Stimulated activated CD4-positive, alpha-beta T cell treated with anti-CD3 and anti-CD28 coated beads, Interleukin-1b, Interleukin-23, amount 100 ng/mL, for 1 hour (primary cell): ENCODE measurements at places on chromosomes 12 and 14.

DNA sequence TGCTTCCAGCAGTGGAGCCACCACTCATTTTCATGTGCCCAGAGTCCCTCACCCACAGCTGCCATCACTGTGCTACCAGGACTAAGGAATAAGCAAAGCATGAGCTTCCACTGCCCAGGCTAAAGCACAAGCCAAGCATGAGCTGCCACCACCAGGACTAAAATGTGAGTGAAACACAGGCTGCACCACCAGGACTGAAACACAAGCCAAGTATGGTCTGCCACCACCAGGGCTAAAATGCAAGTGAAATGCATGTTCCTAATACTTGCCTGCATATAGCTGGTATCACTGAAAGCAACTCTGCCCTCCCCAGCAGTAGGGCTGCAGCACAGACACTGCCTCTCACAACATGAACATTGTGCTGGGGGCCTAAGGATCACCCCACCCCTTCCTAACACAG lies 30.0 kb downstream of the CEP83 start:
- no peak for DNase-seq

- DNase-seq: no peak
Measured at GRCh38 chr12:88334271-88334670, 192.2 kb downstream of the TMTC3 start.

DNA sequence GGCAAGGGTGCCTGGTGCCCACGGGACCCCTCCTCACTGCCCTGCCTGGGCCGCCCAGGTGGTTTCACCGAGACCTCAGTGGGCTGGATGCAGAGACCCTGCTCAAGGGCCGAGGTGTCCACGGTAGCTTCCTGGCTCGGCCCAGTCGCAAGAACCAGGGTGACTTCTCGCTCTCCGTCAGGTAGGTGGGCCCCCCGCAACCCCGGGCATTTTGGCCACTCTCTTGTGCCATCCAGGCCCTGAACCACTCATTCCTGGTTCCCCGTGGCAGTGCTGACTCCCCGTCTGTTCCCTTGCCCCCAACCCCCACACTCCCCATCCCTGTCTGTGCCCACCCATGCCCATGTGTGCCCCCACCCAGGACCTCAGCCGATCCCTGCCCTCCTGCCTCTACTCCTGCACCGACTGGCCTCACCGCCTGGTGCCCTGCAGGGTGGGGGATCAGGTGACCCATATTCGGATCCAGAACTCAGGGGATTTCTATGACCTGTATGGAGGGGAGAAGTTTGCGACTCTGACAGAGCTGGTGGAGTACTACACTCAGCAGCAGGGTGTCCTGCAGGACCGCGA lies 480 bp downstream of the PTPN6 start:
- DNase-seq: no peak

- no peak for DNase-seq
Measured at GRCh38 chr14:80216818-80217217, 5.5 kb upstream of the DIO2 start.

GRCh38 chr12:113299619-113300237 lies 35.2 kb downstream of the SLC8B1 start:
- no peak for DNase-seq

DNA sequence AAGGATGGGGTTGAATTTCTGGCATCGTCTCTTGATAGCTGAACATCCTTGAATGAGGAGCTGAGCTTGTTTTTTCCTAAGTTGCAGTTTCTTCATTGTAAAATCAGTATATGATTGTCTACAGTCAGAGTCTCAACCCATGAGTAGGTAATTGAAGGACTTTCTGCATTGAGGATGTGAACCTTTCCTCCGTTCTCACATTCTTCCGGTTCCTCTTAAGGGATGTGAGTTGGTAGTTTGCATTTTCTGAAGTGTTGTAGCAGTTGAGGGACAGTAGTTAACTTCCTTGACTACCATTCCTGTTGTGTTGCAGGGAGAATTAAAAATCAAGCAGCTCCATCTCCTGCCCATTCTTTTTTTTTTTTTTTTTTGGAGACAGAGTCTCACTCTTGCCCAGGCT lies 19.1 kb downstream of the TPCN1 start:
- no peak for DNase-seq

GRCh38 chr12:5016526-5016925 lies 27.2 kb upstream of the KCNA5 start:
- no peak for DNase-seq

DNA sequence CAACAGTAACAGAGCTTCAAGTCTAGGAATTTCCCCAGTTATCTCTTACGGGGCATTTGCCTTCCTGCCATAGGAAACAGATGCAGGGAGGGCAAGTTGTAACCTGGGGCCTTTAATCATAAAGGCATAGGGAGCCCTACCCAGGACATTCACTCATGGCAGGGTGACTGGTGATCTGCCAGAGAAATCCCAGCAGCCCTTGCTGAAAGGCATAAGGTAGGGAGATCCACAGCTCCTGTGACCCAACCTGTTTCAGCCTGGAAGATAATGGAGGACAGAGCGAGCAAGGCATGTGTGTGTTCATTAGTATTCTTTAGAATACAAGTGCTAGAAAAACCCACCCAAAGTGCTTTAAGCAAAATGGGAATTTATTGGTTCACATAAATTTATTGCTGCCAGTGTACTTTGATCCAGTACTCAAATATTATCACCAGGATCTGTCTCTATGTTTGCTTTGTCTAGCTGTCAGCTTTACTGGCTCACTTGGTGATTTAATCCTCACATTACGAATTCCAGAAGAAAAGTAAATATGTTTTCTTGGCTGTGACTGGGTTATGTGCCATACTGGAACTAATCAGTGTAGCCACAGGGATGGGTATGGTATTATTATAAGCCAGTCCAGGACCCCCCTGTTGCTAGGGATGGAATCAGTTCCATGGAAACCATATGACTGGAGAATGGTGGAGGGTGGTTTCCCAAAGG lies 21.1 kb upstream of the AKAP6 start:
- DNase-seq: no peak

DNA sequence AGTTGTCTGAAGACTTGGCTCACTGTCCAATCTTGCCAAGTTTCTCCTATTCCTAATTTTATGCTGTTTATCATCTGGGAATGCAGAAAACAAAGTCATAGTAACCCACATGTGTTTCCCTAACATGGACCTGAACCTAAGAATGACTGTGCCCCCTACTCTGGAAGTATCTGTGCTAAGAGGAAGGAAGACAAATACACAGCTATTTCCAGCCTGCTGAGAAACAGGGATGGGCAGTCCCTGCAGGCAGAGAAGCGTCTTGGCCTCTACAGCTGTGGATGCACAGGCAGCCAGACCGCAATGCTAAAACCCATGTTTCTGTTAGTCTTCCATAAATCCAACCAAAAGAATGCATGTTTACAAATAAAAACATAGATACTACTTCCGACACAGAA lies 56.2 kb downstream of the DUSP16 start:
- no peak for DNase-seq

GRCh38 chr12:5060958-5061357 lies 17.3 kb downstream of the KCNA5 start:
- no peak for DNase-seq

DNA sequence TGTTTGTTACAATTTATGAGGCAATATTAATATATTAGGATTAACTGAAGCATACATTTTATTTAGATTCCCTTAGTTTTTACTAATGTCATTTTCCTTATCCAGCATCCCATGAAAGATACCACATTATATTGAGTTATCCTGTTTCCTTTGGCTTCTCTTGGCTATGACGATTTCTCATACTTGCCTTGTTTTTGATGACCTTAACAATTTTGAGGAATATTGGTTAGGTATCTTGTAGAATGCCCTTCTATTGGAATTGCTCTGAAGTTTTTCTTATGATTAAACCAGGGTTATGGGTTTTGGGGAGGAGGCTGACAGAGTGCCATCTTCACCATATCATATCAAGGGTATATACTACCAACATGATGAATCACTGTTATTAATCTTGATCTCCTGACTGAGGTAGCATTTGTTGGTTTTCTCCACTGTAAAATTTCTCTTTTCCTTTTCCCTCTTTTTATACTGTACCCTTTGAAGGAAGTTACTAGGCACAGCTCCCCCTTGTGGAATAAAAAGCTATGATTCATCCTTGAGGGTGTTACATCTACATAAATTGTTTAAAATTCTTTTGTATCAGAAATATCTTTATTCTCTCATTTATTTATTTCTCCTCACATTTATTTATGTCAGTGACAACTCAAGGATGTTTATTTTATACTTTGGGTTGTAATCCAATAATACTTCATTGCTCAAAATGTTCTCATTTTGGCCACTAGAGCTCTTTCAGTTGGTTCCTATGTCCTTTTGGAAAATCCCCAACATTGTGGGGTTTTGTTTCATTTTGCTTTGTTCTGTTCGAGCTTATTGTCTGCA lies 239.0 kb downstream of the SLC16A7 start:
- no peak for DNase-seq

- no peak for DNase-seq
Measured at GRCh38 chr14:61584331-61584741, 111.0 kb upstream of the HIF1A start.

GRCh38 chr12:95774311-95775045 lies 16.1 kb downstream of the NTN4 start:
- DNase-seq: no peak

DNA sequence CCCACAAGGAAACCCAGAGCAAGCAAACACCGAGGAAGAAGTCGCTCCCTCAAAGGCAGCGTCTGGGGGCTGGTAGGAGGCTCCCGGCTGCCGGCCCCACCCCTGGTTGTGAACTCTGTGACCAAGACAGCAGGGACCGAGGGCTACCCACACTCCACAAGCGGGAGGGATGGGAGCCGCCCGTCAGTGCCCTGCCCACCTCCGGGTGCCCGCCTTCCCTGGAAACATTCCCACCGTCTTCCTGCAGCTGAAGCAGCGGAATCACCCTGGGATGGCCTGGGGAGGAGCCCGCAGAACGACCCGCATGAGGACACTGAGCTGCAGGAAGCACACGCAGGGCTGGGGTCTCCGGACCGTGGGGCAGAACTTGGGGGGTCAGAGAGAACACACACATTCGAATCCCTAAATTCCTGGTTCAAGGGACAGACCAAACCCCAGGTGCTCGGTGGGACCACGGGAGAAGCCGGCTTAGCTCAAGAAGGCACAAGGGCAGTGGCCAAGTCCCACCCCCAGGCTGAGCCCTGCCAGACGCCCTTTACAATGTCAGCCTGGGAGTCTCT lies 33.5 kb upstream of the C14orf180 start:
- no peak for DNase-seq

DNA sequence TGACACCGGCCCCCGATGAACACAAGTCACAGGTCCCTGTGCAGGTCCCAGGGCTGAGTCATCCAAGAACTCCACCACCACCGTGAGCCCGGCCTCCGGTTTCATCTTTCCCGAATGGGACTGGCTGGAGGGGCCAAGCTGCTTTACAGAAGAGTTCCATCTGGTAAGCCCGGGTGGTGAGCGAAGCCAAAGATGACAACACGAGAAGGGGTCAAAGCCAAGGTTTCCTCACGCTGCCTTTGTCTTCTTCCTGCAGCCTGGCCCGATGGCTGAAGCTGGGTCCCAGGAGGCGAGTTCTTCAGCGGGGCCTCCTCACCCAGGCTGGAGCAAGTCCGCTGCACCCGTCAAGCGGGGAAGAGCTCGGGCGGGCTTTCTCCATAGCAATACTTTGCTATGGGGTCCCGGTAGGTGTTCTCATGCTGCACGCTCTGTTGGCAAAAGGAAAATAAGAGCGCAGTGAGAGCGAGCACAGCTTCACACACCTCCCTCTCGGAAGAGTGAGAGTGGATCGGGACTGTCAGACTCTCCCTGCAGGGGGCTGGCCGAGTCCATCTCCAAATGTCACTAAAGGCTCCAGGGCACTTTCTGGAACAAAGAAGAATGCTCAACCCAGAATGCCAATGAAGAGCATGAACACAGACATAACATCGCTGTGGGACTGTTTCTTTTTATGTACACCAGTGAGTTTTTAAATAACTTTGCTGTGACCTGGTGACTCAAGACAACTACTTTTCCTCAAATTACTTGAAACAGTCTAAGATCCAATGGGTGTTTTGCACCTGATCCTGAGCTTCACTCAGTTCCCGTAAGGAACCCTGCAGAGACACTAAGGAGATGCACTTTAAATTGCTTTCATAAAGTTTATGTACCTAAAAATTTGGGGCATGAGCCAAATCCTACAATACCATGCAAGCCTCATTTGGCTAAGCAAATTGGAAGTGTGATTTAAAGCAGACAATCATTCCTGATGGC lies 20.1 kb downstream of the SPRING1 start:
- DNase-seq: no peak

DNA sequence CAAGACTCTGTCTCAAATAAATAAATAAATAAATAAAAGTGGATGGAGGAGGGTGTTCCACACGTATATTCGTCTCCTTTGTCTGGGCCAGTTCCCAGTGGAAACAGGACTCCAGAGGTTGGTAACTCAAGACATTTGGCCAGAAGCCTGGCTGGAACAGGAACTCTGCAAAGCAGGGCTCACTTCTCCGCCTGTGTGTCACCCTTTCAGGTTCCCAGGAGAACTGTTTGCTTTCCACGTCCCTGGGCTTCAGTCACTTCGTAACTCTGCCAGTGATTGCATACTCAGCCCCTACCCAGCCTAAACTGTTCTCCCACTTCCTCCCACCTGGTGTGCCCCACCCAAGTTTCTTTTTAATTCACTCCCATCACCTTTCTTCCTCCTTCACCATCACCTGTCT lies 7.0 kb upstream of the UBE2N start:
- DNase-seq: no peak

DNA sequence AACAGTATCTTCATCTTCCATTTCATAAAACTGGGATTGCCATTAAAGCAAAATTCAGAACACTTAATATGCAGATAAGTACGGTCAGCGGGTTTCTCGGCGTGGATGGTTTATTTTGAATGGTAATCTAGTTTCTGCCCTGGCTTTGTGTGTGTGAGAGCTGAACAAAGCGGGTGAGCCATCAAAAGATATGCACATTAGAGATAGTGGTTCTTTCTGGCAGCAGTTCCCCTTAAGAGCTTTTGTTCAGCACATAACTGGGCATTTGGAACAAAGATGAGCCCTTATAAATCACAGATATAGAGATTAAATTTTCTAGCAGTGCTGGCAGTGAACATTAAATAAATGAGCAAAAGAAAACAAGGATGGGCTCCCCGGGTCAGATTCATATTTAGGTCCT lies 207.5 kb downstream of the CALM1 start:
- DNase-seq: no peak

GRCh38 chr14:24839617-24840203 lies 205.7 kb upstream of the GZMB start:
- DNase-seq: no peak

- DNase-seq: no peak
Measured at GRCh38 chr14:71060274-71060673, 153.0 kb downstream of the PCNX1 start.

DNA sequence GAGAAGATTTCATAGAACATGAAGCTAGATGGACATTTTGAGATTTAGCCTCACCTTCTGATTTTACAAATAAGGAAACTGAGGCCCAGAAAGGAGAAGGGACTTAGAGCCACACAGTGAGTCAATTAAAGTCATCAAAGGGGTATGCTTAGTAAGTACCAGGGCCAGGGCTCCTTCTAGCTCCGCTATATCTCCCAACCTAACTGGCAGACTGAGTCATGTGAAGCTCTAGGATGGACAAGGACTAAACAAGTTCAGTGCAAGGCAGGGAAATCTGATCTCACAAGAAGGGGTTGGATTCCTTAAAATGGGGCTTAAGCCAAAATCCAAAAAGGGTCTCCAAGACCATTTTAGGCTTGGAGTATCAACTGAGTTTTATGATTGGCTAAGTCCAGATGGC lies 215.8 kb downstream of the PHLDA1 start:
- DNase-seq: no peak
